ENCODE measurements at places on chromosomes 11 and 22. TPM values are rescaled to one million over a fixed set of nuclear protein-coding genes. Genes with fewer than 3 reads are reported as not detected.

DNA sequence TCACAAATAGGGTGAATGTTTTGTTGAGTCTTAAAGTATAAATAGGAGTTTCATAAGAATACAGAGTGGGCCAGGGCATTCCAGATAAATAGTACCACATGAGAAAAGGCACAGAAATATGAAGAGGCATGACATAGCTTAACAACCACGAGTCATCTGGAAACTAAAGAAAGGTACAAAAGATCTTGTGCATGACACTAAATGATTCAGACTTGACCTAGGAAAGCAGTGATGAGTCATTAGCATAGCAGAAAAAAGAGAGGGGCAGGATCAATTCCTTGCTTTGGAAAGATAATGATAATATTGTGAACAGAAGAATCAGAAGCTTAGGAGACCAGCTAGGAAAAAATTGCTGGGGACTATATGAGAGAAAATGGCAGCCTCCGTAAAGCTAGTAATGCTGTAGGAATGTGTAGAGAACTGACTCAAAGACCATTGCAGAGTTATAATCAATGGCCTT lies 47.6 kb upstream of the FIBIN start:
- DNase-seq: no peak
- H3K4me1 ChIP-seq: no peaks in the 10 kb centered on the region
- no peaks in the 10 kb centered on the region for H3K36me3 ChIP-seq
- no peak overlapping the region for H3K27ac ChIP-seq
- H3K4me3 ChIP-seq: no peak overlapping the region
- H3K27me3 ChIP-seq: no peaks in the 10 kb centered on the region

Gene OR51M1
- not detected for total RNA-seq

Gene CCDC73
- total RNA-seq: not detected

Gene CAPN5
- 8.6 TPM for total RNA-seq

GRCh38 chr11:118521892-118522311 lies 5.4 kb upstream of the TTC36 start:
- no peak overlapping the region for H3K27ac ChIP-seq
- H3K27me3 ChIP-seq: no peaks in the 10 kb centered on the region
- no peak overlapping the region for H3K4me3 ChIP-seq
- H3K4me1 ChIP-seq: no peaks in the 10 kb centered on the region
- peaks cover 34% of the 10 kb centered on the region for H3K36me3 ChIP-seq
- no peak for DNase-seq

GRCh38 chr22:42560781-42561180 lies 7.0 kb downstream of the SERHL2 start:
- H3K27me3 ChIP-seq: no peaks in the 10 kb centered on the region
- no peak for DNase-seq
- H3K4me3 ChIP-seq: no peak overlapping the region
- no peaks in the 10 kb centered on the region for H3K36me3 ChIP-seq

GRCh38 chr11:57476047-57476756 lies 15.9 kb downstream of the RTN4RL2 start:
- DNase-seq: no peak
- no peaks in the 10 kb centered on the region for H3K36me3 ChIP-seq
- H3K4me1 ChIP-seq: no peaks in the 10 kb centered on the region

Gene TSSK2
- total RNA-seq: not detected

GRCh38 chr11:117316197-117316961 lies at the start of gene BACE1:
Gene BACE1 (minus strand): TSS chr11:117316256. CDS start chr11:117315795, 461 bp downstream.
- peak; percentile 71 for DNase-seq
- no peaks in the 10 kb centered on the region for H3K36me3 ChIP-seq
- H3K27ac ChIP-seq: peak within 1 kb of the TSS; percentile 61
- no peaks in the 10 kb centered on the region for H3K27me3 ChIP-seq

Gene DUSP8
- total RNA-seq: 10.2 TPM

DNA sequence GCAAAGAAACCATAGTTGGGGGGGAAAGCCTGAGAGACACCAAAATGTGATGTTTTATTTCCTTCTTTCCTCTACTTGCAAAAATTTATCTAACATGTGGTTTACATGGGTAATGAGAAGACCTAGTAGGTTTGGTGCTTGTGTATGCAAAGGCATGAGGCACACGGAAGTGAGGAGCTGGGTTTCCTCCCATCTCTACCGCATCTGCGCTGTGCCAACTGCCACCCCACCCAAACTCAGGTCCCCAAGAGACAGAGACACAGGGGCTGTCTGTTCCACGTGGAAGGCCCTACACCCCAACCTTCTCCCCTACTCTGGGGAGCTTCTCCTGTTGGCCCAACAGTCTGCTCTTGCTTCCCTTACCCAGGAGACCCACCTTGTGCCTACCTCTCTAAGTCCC lies 4.8 kb downstream of the RTL6 start:
- no peak for DNase-seq
- peaks cover 12% of the 10 kb centered on the region for H3K4me1 ChIP-seq
- H3K36me3 ChIP-seq: no peaks in the 10 kb centered on the region

Gene TFIP11
- 28.1 TPM for total RNA-seq

GRCh38 chr22:49924113-49924833 lies 5.8 kb downstream of the CRELD2 start:
- no peak overlapping the region for H3K27ac ChIP-seq
- H3K4me1 ChIP-seq: peaks cover 4% of the 10 kb centered on the region
- H3K27me3 ChIP-seq: no peaks in the 10 kb centered on the region
- H3K4me3 ChIP-seq: no peak overlapping the region
- no peak for DNase-seq

- no peak overlapping the region for H3K4me3 ChIP-seq
- H3K36me3 ChIP-seq: no peaks in the 10 kb centered on the region
- H3K27me3 ChIP-seq: peaks cover 47% of the 10 kb centered on the region
- DNase-seq: no peak
These were observed 47.6 kb upstream of the OLFML1 start for GRCh38 chr11:7437696-7438095.

- no peak overlapping the region for H3K27ac ChIP-seq
- no peaks in the 10 kb centered on the region for H3K36me3 ChIP-seq
- H3K4me3 ChIP-seq: no peak overlapping the region
These were observed 65.0 kb downstream of the SEZ6L start for GRCh38 chr22:26234296-26234695.

GRCh38 chr11:111538407-111539114 lies 2.0 kb upstream of the LAYN start:
- no peaks in the 10 kb centered on the region for H3K36me3 ChIP-seq
- no peaks in the 10 kb centered on the region for H3K4me1 ChIP-seq
- H3K27ac ChIP-seq: no peak overlapping the region

GRCh38 chr11:76376746-76377558 lies 4.0 kb downstream of the THAP12 start:
- no peaks in the 10 kb centered on the region for H3K27me3 ChIP-seq
- H3K36me3 ChIP-seq: no peaks in the 10 kb centered on the region
- H3K4me1 ChIP-seq: peaks cover 19% of the 10 kb centered on the region
- H3K4me3 ChIP-seq: no peak overlapping the region
- DNase-seq: no peak

DNA sequence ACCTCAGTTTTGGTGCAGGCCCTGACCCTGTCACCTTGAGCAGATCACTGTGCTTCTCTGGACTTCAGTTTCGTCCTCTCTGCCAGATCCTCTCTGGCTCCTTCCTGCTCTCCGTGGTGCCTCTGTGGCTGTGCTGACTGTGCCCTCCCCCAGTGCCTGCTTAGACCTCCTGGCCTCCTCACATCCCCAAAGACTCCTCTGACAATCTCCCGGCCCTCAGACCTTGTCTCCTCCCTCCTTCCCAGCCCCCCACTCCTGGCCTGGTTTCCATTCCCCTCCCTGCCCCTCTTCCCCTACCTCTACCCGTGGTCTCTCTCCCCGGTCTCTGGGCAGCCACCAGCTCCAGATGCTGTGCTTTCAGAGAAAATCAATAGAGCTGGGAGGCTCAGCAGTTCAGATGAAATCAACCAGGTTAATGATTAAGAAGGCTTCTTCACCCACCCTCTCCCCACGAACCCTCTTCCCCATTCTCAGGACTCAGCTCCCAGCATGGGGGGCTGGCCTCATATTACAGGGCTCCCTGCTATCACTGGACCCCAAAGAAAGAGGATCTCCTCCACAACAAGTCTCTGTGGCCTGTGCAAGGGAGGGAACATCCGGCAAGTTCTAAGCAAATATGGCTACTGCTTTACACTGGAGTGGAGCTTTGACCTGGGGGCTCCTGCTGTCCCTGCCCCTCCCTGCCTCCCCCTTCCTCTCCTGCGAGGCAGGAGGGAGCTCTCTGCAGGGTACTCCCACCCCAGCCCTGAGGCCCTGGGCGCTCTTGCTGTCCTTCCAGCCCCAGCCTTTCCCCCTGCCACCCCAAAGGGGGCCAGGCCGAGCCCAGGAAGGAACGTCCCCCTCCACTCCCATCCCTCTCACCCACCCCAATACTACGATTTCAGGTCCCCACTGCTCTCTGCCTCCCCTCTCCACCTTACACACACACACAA lies 8.5 kb downstream of the BACE1-AS start:
- no peaks in the 10 kb centered on the region for H3K36me3 ChIP-seq
- no peak overlapping the region for H3K27ac ChIP-seq
- no peak for DNase-seq
- no peak overlapping the region for H3K4me3 ChIP-seq

DNA sequence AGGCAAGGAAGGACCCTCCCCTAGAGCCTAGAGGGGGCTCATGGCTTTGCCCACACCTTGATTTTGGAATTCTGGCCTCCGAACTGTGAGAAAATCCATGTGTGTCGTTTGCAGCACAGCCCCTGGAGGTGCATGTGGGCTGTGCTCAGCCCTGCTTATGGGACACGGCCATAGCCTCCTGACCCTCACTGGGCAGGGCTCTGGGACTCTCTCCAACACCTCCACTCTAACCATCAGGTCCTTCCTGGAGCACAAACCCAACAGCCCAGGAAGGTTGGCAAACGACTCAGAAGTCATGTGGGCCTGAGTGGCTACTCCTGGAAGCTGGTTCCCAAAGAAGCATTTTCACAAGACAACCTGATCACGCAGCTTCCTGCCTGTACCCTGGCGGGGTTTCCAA lies 144.1 kb downstream of the CTTN start:
- H3K27ac ChIP-seq: no peak overlapping the region
- no peaks in the 10 kb centered on the region for H3K27me3 ChIP-seq
- no peak overlapping the region for H3K4me3 ChIP-seq
- no peaks in the 10 kb centered on the region for H3K4me1 ChIP-seq
- no peak for DNase-seq
- H3K36me3 ChIP-seq: no peaks in the 10 kb centered on the region

GRCh38 chr11:57513911-57514537 lies 1.5 kb downstream of the SLC43A1 start:
- DNase-seq: no peak
- no peaks in the 10 kb centered on the region for H3K27me3 ChIP-seq
- H3K36me3 ChIP-seq: no peaks in the 10 kb centered on the region
- peaks cover 3% of the 10 kb centered on the region for H3K4me1 ChIP-seq
- no peak overlapping the region for H3K27ac ChIP-seq
- H3K4me3 ChIP-seq: peak overlapping the region; percentile 73

Gene BTBD18
- not detected for total RNA-seq

DNA sequence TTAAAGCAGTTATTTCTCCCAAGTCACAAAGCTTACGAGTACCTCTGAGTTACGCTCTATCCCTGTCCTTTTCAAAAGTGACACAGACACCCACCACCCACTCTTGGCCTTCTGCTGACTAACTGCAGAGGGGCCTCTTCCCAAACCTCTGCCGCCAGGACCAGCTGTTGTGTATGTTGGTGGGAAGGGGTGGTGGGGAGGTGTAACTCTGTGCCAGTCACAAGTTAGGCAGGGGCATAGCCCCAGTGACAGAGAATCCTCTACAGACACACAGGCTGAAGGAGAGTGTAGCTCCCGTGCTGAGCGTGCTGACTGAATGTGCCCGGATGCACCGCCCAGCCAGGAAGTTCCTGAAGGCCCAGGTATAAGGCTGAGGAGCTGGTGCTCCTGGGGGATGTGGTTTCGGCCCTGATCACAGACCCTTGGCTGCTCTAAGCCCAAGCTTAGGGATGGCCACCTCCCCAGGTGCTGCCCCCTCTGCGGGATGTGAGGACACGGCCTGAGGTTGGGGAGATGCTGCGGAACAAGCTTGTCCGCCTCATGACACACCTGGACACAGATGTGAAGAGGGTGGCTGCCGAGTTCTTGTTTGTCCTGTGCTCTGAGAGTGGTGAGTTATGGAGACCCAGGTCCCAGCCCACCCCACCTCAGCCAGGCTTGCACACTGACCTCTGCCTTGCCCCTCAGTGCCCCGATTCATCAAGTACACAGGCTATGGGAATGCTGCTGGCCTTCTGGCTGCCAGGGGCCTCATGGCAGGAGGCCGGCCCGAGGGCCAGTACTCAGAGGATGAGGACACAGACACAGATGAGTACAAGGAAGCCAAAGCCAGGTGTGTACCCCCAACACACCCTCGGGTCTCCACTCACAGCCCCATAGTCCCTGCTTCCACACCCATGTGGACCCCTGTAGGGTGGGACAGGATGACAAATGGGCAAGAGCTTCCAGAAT lies 4.9 kb downstream of the RIC8A start:
- H3K27ac ChIP-seq: no peak overlapping the region
- H3K36me3 ChIP-seq: peaks cover 45% of the 10 kb centered on the region

DNA sequence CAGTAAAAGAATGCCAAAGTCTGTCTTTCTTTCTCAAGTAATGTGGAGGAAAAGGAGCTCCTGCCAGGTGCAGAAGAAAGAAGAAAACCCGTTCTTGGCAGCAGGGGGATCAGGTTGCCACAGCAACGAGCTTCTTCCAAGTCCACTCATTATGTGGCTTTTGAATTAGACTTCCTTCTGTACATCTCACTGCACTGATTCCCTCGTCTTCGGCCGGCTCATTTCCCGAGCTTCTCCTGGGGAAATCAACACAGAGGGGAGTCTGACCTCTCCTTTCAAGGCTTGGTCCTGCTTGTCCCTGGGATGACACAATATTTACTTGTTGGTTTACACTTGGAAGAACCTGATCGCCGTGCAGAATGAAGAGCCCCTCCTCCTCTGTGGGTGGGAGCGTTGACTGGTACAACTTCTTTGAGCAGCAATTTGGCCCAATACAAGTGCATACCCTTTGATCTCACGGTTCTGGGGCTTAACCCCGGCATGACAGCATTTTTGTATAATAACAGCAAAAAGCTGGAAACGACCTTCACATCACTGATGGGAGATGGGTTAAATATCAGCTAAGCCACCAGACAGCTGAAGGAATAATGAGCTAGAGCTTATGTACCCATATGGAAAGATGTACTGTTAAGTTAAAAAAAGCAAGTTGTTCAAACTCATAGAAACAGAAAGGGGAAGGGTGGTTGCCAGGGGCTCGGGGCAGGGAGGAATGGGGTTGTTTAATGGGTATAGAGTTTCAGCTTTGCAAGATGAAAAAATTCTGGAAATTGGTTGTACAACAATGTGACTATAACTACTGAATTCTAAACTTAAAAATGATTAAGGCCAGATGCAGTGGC lies 35.4 kb downstream of the MCHR1 start:
- no peak overlapping the region for H3K4me3 ChIP-seq
- H3K4me1 ChIP-seq: peaks cover 45% of the 10 kb centered on the region
- no peak overlapping the region for H3K27ac ChIP-seq
- no peaks in the 10 kb centered on the region for H3K36me3 ChIP-seq

DNA sequence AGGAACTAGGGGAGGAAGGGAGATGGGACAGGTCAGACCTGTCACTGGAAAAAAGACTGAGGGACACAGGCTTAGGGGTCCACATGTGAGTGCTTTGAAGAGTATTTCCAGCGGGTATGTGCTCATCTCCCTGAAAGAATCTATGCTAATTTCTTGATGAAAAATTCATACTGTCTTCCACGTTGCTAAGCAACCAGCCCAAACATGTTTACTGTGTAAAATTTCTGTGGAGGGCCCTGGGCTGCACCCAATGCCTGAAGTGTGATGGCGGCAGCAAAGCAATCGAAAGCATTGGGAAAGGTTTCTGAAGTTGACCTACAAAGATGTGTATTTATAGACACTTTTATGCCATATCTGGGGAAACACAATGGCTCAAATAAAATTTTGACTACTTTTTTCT lies 7.4 kb downstream of the SYT13 start:
- no peak for DNase-seq
- peaks cover 1% of the 10 kb centered on the region for H3K27me3 ChIP-seq
- H3K27ac ChIP-seq: no peak overlapping the region

Gene NCF4
- total RNA-seq: 0.37 TPM

All from HCT116 (cell line).